ENCODE measurements at places on chromosomes 3 and 15.

GRCh38 chr15:58298879-58299850 lies 132.6 kb upstream of the LIPC start:
- no peak for DNase-seq

GRCh38 chr3:186073641-186074040 lies 35.2 kb downstream of the ETV5 start:
- DNase-seq, result no peak

DNA sequence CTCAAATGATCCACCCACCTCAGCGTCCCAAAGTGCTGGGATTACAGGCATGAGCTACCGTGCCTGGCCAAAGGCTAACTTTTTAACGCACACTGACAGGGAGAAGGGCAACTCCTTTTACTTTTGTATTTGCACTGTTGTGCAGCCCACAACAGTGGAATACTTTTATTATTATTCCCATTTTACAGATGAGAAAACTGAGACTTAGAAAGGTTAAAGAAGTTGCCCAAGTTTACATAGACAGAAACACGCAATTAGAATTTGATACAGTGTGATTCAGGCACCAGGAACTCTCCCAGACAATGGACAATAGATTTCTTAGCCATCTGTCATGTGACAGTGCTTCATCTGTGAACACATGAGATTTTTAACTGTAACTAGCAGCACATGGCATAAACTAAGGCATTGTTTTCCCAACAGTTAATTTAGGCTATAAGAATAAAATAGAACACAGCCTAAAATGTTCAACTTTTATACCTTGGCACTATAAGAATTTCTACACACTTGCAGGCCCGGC lies 18.8 kb downstream of the STAG1 start:
- DNase-seq, result no peak

GRCh38 chr3:127161236-127161635 lies 31.7 kb upstream of the PRR23E start:
- no peak for DNase-seq

DNA sequence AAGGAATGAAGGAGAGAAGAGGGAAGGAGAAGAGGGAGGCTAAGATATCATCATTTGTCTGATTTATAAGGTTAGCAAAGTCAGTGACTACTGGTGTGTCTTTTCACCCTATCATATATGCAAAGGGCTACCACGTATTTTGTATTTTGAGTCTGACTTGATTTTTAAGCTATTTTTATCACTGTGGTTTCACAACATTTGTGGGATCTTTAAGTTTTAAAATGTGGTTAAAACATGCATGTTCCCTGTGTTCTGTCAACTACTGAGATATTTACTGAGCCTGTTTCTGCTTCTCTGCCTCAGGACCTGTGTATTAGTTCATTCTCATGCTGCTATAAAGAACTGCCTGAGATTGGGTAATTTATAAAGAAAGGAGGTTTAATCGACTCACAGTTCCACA lies 22.5 kb upstream of the SPTSSB start:
- DNase-seq, result no peak

- DNase-seq, result no peak
Observed at GRCh38 chr3:185950728-185951127, 12.9 kb upstream of the TRA2B start.

Measured in T-helper 9 cell (primary cell).